ENCODE measurements at places on chromosomes 2 and 18. TPM values are rescaled to one million over a fixed set of nuclear protein-coding genes. Genes with fewer than 3 reads are reported as not detected.

Gene RAB27B
- total RNA-seq, result 0.93 TPM

Gene RNASEH1
- total RNA-seq, result 21.1 TPM

Gene BMP10
- not detected for total RNA-seq

Gene ZNF24
- 15.5 TPM for total RNA-seq

Gene TMEM247
- total RNA-seq, result not detected

Gene GTF2A1L
- 1.2 TPM for total RNA-seq

Gene RBFA
- total RNA-seq, result 18.6 TPM

Data from pericardium fibroblast (primary cell).